ENCODE measurements at places on chromosomes 1 and 21. TPM values are rescaled to one million over a fixed set of nuclear protein-coding genes. Genes with fewer than 3 reads are reported as not detected.

The TNN gene
- 6.0 TPM for total RNA-seq

DNA sequence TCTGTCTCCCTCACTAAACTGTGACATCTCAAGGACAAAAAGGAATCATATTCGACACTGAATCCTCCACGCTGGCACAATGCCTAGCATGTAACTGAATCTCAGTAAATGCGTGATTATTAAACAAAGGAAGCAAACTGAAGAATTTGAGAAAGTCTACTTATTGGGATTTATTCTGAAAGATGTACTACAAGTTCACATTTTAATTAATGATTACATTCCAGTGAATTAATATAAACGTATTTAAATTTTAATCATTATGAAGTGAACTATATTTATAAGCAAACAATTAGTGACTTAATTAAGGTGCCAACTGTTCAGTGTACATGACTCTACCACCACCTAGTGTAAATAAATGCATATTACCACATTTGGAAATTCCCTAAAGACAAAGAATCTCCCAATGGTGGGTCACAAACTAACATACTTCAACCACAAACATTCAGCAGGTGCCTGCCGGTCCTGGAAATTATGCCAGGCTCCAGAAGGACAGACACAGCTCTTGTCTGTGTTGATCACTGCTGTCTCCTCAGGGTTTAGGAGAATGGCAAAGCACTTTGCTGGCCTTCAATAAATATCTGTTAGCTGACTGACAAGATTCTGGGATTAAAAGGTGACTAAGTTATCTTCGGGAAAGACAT lies 56.3 kb downstream of the SMYD3 start:
- DNase-seq = no peak

- DNase-seq = no peak
Observed at GRCh38 chr1:12622506-12622905, 4.5 kb upstream of the DHRS3 start.

- no peak for DNase-seq
Observed at GRCh38 chr21:45993210-45994085, 11.9 kb downstream of the COL6A1 start.

GRCh38 chr1:110471131-110471530 lies 20.2 kb downstream of the PROK1 start:
- no peak for DNase-seq

GRCh38 chr1:208183977-208184911 lies 59.9 kb downstream of the PLXNA2 start:
- peak; percentile 69 for DNase-seq

DNA sequence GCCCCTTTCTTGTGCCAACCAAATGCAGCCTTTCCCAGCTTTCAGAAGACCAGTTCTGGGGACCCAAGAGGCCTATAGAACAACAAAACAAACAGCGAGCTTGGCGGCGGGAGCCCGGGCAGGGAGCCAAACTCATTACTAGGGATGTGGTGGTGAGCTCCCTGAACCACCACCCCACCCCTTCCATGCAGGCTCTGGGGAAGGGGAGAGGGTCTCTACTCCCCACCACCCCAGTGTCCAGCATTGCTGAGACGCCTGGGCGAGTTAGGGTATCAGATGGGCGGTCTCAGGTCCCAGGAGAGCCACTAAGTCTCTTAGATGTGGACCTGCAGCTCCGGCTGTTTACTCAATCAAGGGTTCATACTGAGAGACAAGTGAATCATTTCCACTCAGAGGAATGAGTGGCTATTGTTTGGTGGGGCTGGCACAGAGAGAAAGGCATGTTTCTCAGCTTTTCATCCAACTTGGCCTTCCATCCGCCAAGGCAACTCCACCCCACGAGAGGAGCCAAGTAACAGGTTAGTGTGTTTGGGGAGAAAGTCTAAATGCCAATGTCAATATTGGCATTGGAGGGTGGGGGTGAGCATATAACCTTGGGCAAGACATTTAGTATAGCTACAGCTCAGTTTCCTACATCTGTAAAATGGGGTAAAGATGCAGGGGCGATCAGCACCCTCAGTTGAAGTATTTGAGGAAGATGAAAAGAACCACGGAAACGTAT lies 40.9 kb downstream of the PLXNA2 start:
- DNase-seq = peak; percentile 94

- DNase-seq = no peak
Observed at GRCh38 chr1:58893257-58893869, 109.5 kb upstream of the JUN start.

- no peak for DNase-seq
Observed at GRCh38 chr21:25509862-25510261, 97.4 kb downstream of the MRPL39 start.

The TNNT2 gene
- not detected for total RNA-seq

DNA sequence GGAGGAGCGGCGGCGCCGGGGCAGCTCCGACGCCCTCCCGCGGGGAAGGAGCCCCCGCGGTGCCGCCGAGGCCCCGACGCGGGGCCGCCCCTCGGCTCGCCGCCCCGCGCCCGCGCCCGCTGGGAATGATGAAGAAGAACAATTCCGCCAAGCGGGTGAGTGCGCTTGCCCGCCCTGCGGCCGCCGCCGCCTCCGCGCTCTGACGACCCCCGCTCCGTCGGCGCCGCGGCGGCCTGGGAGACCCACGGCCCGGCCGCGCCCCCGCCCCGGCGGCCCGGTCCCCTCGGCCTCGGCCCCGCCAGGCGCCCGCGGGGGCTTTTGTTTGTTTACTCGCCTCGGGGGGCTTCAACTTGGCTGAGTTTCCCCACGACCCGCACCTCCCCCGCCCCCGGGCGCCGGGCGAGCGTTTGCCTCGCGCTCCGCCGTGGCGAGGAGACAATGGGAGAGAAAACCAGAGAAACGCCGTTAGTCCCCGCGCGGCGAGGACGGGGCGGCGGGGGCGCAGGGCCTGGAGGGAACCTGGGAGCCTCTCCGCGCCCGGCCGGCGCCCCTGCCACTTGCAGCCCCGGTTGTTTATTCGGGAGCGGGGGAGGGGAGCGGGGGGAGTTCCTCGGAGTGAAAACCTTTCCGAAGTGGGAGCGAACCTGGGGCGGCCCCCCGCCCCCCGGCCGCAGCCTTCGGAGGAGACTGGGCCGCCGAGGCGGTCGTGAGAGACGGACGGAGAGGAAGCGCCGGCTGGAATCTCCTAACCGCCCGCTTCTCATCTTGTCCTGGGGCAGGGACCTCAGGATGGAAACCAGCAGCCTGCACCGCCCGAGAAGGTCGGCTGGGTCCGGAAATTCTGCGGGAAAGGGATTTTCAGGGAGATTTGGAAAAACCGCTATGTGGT lies 661 bp downstream of the PLEKHO1 start:
- no peak for DNase-seq

DNA sequence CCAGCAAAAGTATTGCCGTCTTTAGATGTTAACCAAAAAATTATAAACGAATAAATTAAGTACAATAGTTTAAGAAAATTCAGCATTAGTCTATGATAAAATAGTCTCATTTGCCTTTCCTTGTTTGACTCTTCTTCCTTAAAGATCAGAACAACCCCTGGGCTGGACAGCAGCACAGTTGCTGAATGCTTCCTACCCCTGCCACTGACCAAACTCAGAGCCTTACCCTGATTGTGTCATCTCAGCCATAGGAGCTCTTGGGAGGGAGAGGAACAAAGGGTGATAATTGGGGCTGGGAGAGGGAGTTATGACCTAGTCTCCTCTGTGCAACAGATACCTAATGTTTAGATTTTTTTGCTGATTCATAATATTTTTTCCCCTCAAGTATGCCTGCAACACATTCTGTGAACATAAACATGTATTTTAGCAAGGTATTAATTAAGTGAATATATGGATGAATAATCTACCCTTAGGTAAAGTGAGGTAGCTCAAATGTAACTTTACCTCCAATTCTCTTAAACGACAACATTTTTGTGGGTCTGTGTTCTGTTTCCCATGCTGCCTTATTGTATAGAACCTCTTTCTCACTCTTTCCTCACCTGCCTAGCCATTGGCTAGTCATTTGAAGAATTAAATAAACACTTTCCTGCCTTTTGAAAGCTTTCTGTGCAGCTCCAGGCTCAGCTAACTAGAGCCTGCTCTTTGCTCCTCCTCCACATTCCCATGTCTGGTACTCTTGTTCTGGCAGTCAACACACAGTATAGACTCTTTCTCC lies 46.1 kb downstream of the FGGY start:
- no peak for DNase-seq
